KBM-7 (cell line): ENCODE measurements at places on chromosomes 1 and 21.

DNA sequence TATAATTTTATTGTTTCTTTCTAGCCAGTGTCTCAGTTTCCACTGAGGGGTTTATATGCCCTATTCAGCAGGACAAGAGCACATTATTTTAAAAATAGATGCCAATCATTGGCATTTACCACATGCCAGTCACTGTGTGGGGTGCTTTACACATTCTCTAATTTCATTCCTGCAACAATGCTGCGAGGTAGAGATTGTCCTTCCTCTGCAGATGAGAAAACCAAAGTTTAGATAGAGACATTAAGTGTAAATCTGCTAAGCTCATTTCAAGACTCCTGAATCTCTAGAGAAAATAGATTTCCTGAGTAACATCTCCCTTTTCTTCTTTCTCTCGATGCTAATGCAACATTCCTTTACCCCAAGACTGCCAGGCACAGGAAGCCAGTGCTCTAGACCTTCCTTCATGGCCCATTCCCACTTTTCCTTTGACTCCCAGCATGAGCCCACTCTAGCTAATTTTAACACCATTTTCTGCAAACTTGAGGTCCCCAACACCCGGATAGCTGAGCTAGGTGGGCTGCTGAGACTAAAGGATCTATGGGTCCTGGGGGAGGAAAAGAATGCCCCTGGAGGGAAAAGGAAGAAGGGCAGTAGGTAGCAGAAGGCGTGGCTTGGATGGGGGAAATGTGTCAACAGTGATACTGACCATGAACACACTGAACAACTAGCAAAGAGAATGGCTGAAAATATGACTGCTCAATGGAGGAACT, 50.0 kb downstream of the SH3GLB1 start:
- DNase-seq, result no peak

GRCh38 chr1:29934255-29934772, 698.0 kb downstream of the PTPRU start:
- no peak for DNase-seq

DNA sequence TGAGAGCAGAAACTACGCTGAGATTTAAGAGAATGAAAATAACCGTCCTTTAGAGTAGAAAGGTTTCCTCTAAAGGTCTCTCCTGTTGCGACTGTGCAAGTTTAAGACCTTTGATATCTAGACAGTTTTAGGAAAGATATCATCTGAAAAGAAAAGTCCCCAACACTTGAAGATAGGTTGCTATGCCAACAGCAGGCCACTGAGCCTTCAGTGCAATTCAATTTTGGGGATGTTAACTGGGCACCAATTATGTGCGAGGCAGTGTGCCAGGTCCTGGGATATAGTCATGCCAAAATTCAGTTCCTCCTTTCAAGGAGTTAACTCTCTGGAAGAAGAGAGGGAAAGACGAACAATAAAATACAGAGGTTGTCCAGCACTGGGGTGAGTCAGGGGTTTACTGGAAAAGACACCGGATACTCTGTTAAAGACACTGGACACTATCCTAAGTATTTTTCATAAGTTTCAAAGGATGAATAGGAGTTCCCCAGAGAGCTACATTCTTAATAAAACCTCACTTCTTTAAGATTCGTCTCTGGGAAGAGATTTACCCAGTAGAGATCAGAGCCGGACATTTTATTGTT, 25.5 kb upstream of the ZNF281 start:
- no peak for DNase-seq

DNA sequence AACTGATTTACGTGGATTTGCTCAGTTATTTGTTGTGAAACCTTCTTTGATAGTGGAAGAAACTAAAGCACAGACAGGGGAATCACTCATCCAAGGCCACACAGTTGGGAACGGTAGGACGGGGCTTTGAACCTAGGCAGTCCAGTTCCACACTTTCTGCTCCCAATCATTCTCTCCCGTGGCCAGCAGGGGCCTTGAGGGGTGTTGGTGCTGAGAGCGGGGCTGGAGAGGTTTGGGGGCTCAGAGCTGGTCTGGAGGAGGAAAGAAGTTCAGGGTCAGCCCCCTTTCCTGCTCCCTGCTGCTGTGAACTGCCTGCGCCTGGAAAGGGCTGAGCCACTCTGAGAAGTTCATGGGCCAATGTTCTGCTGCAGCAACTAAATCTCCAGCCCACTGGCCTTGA, 31.4 kb upstream of the ACTL8 start:
- no peak for DNase-seq

GRCh38 chr1:36530791-36531190, 48.1 kb upstream of the CSF3R start:
- DNase-seq, result no peak

- no peak for DNase-seq
Measured at GRCh38 chr21:45431781-45432572, 27.0 kb downstream of the COL18A1 start.

GRCh38 chr1:56535362-56535761, 44.0 kb downstream of the PLPP3 start:
- no peak for DNase-seq

DNA sequence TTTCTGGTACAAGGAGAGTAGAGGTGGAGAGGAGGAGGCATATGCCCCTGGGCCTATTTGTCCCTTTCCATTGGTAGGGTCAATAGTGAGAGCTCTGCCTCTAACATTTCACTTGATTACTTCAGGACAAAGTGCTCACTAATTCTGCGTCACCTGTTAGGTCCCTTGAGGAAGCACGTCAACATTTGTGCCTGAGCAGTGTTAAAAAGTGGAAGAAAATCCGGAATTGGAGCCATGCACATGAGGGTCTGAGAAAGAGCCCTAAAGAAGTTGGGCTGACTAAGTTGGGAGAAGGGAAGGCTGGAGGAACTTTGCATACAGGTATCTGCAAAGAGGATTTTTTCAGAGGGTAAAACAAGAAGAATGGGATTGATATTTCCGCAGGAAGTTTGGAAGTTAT, 1.9 kb downstream of the SLC25A44 start:
- no peak for DNase-seq

GRCh38 chr1:234307726-234308125, 65.5 kb upstream of the COA6 start:
- DNase-seq, result no peak

DNA sequence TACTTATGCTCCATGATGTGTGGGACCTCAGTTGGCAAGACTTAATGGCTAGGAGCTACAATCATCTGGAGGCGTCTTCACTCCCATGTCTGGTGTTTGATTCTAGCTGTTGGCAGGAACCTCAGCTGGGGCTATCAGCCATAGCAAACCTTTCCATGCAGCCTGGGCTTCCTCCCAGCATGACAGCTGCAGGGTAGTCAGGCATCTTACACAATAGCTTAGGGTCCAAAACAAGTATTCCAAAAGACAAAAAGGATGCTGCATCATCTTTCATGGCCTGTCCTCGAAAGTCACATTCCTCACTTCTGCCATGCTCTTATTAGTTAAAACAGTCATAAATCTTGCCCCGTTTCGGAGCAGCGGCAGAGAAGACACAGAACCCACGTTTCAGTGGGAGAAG, 90.9 kb downstream of the LRRC8C start:
- DNase-seq, result no peak

DNA sequence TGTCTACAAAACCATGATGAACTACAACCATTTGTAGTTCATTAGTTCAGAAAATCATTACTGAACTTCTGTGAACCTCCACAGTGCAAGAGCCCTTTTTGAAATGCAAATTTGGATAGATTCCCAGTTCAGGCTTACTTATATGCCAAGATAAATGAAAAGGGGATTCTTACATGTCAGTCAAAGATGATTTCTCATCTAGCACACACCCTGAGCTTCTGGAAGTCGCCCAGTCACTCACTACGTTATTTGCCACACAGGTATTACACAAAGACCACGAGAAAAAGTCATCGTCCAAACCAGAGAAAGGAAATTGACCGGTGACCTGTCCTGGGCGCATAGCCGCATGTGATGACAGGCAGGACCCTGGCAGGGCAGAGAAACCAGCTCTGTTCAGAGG, 41.8 kb downstream of the ETS2 start:
- no peak for DNase-seq

DNA sequence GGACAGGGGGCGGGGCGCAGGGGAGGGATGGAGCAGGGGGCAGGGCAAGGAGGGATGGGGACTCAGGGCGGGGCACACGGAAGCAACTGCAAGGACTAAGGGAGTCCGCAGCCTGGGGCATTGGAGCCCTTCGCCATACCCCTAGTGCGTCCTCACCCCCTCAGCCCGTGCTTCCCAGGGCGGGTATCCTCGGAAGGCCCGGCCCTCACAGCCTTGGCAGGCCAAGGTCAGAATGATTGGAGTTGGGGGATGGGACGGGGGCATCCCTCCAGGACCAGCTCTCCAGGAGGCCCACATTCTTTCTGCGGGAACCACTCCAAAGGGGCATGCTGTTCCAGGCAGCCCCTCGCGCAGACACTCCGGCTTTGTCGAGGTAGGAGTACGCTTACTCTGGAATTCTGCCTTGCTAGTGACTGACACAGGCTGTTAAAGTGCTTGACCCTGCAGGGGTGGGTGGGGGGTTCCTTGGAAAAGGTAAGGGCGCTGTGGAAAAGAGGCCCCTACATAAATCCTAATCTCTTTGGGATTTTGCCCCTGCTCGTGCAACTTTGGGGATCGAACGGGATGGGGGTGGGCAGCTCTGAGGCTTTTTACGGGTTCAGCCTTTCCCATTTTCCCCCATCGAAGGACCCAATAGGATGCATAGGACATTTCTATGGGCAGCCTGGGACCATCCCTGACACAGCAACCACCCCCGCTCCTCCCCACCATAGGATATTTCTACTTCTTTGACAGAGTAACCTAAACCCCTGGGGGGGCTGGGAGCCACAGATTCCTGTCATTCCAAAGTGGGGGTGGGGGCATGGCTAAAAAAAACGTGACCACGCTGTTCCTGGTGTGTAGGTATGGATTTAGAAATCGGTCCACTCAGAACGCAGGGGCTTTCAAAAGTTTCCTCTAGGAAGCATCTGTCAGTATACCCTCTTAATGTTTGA, 738 bp upstream of the TRIM11 start:
- no peak for DNase-seq

DNA sequence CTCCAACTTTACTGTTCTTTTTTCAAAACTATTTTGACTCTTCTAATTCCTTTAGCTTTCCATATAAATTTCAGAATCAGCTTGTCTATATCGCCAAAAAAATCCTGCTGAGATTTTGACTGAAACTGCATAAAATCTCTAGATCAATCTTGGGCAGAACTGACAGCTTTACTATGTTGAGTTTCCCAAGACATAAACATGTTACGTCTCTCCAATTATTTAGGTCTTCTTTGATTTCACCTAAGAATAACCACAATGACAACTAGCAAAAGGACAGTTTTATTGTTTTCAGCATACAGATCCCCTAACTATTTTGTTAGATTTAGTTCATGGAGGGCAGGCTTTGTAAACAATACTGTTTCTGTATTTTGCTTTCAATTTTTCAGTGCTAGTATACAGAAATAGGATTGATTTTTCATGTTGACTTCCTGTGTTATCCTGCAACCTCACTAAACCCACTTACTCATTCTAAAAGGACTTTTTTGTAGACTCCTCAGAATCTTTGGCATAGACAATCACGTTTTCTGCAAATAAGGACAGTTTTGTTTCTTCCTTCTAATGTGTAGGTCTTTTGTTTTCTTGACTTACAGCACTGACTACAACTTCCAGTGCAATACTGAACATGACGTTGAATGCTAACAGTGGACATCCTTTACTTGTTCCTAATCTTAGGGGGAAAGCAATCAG, 63.4 kb downstream of the NPHP4 start:
- no peak for DNase-seq

GRCh38 chr1:201461645-201462441, 7.1 kb downstream of the PHLDA3 start:
- DNase-seq, result no peak

DNA sequence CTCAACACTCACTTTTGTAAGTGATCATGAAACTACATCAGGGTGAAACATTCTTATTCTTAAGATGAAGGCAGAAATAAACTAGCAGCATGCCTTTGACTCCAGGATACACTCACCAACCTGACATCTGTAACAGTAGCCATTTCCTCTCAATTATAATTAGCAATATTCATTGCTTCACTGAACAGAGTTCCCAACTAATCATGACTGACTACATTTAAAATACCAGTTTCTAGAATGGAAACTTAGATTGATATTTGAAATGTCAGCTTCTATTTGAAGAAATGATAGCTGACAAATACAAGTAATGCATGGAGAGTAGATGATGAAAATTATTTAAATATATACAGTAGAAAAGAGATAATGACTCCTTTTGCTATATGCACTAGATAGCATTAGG, 1023.8 kb downstream of the MRPL39 start:
- no peak for DNase-seq

GRCh38 chr1:152622803-152623202, at the start of gene LCE3A:
Gene LCE3A (minus strand): TSS chr1:152623103. CDS start chr1:152623103, 0 bp downstream.
- peak; percentile 18 for DNase-seq

GRCh38 chr1:161266202-161266601, 7.7 kb downstream of the PCP4L1 start:
- DNase-seq, result no peak

DNA sequence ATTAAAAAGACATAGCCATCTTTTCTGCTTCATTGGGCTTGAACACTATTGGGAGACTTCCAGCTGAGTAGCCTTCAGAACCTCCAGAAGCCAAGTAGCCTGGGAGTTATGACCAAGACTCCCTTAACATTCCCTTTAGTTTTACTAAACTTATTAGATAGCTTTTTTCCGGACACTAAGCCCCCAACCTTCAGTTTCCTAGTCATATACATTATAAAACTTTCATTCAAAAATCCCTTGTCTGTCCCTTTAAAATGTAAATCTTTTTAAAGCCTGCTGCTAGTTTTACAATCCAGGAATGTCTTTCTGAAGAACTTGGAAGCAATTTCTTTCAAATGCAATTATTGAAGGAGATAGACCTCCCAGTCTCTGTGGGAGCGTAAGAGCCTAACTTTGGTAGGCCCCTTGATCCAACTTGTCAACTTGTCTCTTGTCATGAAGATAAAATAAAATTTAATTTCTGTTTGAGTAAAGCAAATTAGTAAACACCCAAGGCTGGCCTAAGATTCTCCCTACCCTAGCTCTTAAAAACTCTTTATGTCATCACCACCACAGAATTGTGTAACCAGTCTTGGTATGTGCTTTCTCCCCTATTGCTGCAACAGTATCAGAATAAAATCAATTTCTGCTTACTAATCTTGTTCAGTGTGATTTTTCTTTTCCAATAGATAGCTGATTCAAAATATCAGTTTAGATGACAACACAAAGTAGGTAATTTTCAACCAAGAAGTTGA, 796.2 kb downstream of the PLA2G4A start:
- no peak for DNase-seq

- DNase-seq, result no peak
Measured at GRCh38 chr1:46457178-46457577, 32.5 kb upstream of the DMBX1 start.

- DNase-seq, result no peak
Measured at GRCh38 chr1:9111957-9112356, 16.9 kb downstream of the GPR157 start.

DNA sequence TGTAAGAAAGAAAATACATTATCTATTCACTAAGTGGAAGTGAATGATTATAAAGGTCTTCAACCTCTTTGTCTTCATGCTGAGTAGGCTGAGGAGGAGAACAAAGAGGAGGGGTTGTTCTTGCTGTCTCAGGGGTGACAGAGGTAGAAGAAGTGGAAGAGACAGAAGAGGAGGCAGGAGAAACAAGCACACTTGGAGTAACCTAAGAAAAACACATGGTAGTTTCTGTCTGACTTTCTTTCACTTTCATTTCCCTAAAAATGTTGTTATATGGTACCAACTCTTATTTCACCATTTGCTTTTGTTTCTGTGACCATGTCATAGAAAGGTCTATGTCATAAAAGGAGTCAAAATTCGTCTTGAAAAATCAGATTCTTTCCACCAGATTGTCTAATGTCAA, 696.6 kb upstream of the BRINP3 start:
- peak; percentile 21 for DNase-seq
